ENCODE measurements at places on chromosomes 2 and 18.

- no peak for DNase-seq
Measured at GRCh38 chr2:31256611-31257382, 22.8 kb downstream of the EHD3 start.

- no peak for DNase-seq
Measured at GRCh38 chr2:219291910-219292490, 12.8 kb downstream of the DNAJB2 start.

GRCh38 chr2:10341193-10341592 is 38.5 kb downstream of the HPCAL1 start:
- no peak for DNase-seq

GRCh38 chr2:145615626-145616025 is 1095.7 kb upstream of the ZEB2 start:
- DNase-seq = no peak

Data from NCI-H446 treated with DMSO at 0.1 percent for 48 hours (cell line).